ENCODE measurements at places on chromosomes 6 and 20. TPM values are rescaled to one million over a fixed set of nuclear protein-coding genes. Genes with fewer than 3 reads are reported as not detected.

DNA sequence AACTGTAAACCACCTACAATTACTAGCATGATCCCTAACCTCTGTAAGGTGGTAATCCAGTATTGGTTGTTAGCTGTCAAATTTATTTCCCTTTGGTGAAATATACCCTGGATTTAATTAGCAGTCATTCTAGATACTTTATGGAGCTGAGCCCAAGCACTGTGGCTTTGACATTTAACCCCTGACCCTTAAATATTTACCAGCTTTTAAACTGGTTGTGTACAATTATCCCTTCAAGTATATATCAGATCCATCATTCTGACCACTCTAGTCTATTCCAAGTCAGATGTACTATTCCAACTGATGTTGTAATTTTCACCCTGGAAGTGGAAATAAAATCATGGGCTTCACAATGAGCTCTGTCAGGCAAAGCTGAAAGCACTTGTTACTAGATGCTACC is 229.6 kb downstream of the FOXC1 start:
- no peak for DNase-seq

- no peak for DNase-seq
Observed at GRCh38 chr6:116447496-116448011, 13.6 kb upstream of the CALHM6 start.

DNA sequence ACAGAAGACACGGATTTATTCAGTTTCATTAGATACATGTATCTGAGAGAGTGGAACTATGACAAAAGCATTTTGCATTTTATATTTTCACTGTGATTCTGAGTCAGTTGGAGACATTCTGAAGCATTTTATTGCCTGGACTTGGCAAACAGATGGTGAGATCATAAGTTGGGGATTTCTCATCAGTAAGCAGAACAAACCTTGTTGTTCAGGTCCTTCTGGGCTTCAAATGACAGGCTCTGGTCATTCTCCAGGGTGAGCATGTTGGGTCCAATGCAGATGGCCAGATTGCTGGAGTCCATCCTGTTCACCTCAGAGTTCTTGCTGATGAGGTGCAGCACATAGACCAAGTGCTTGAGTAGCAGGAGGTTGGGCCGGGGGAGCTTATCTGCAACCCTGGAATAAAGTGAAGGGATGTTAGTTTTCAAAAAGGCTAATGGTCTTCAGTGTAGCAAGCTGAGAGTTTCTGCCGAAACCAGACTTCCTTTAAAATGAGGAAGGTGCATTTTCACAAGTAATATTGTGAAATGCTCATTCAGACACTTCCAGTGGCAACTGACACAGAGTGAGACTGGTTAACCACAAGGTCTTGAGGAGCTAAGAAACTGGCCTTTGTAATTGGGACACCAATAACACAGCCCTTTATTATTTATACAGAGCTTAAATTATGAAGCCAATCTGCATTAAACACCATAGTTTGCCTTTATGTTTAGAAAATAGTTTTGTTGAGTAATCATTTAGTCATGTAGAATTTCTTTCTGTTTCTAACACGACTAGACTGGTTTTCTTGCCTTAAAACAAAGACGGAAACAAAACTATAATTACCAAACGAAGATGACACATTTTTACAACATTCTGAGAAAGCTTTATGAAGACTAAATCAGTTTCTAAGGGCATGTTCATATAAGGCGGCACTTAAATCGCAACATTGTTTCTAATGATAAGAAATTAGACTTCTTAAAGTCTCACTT is 5.6 kb downstream of the TAGAP start:
- no peak for DNase-seq

DNA sequence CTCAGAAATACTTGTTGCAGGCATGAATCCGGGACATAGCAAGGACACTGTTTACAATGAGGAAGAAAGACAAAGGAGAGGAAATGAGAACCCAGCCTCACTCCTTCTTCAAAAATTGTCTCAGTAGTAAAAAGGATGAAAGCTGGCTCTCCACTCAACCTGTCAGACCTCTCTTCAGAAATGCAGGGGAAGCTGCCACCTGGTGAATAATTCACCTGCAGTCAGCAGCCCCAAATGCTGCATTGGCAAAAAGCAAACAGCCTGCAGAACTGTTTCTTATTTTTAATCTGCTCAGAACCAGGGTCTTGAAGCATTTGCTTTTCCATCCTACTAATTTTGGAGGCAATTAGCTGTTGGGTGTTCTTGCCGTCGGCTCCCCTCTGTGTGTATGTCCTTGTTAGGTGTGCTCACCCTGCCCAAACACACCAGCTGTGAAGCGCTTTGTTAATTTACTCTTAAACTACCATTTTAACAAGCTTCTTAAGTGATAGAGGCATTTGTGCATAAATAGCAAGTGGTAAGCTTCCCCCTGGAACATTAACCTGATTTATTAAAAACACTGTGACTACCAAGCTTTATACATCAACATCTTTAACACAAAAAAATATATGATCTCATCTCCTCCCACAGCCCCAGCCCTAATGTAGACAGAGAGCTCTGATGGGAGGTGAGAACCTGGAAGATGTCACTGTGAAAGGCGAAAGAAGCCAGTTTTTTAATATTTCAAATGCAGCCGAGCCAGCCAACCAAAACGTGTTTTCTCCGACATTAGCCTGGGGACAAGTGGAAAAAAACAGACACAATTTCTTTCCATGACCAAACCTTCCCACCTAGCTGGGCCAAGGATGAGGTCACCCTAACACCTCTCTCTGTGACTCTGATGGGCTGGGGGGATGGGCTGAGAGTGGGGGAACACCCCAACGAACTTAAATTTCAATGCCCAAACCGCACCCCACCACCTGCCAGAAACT is 451.0 kb upstream of the SULF2 start:
- no peak for DNase-seq

GRCh38 chr20:46640536-46641311 is 10.5 kb downstream of the SLC13A3 start:
- no peak for DNase-seq

DNA sequence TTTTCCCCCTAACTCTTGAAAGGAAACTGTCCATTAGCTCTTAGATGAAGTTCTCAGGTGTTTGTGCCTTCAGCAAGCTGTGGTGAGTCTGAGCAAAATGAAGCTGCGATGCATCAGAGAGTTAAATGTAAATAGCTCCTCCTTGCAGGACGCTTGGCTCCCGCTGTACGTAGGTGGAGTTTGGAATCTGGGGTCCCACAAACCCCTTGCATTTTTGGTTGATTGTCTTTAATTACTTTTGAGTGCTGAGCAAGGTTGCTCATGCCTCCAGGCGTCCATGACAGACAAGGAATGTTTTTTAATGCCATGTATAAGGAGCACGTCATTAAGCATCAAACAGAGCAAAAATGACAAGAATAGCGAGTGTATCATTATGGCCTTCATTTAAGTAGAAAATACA is 300.5 kb downstream of the TFAP2C start:
- DNase-seq, result no peak

GRCh38 chr6:94213226-94213625 is 793.9 kb upstream of the EPHA7 start:
- DNase-seq, result no peak

GRCh38 chr6:164528539-164528938 is 780.9 kb downstream of the C6orf118 start:
- no peak for DNase-seq

DNA sequence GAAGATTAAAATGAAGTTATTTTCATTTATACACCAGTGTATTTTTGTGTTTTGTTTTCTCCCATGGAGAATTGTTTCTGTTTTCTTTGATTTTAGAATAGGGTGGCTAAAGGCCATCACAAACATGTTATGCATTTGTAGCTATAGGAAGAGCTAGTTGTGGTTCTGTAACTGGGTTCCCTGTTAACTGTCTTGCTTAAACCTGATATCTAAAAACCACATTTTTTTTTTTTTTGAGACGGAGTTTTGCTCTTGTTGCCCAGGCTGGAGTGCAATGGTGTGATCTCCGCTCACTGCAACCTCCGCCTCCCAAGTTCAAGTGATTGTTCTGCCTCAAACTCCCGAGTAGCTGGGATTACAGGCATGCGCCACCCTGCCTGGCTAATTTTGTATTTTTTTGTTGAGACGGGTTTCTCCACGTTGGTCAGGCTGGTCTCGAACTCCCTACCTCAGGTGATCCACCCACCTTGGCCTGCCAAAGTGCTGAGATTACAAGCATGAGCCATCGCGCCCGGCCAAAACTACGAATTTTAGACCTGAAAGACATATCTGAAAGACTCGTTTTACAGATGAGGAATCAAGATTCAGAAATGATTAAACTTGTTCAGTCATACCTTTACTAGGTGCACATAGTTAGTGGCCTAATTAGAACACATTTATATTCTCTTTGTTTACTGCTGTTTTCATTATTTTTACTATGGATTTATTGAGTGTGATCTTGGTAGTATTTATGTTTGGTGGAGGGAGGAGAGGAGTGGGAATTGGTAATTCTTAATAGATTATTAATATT is 18.0 kb downstream of the SCAF8 start:
- DNase-seq, result no peak

- no peak for DNase-seq
Observed at GRCh38 chr6:138727182-138727581, 46.4 kb upstream of the CCDC28A start.

- no peak for DNase-seq
Observed at GRCh38 chr20:63032861-63033793, 26.4 kb upstream of the BHLHE23 start.

DNA sequence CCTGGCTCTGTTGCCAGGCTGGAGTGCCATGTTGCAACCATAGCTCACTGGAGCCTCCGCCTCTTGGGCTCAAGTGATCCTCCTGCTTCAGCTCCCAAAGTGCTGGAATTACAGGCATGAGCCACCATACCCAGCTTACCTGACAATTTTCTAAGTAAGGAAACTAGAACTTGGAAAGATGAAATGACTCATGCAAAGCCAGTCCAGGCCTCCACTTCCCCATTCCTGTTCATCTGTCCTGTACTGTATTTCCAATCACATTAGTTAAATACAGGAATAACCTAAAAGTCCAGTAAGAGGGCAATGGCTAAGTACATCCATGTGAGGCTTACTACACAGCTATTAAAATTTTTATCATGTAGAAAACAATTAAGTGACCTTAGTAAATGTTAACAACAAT is 8.3 kb upstream of the ADGB start:
- no peak for DNase-seq

DNA sequence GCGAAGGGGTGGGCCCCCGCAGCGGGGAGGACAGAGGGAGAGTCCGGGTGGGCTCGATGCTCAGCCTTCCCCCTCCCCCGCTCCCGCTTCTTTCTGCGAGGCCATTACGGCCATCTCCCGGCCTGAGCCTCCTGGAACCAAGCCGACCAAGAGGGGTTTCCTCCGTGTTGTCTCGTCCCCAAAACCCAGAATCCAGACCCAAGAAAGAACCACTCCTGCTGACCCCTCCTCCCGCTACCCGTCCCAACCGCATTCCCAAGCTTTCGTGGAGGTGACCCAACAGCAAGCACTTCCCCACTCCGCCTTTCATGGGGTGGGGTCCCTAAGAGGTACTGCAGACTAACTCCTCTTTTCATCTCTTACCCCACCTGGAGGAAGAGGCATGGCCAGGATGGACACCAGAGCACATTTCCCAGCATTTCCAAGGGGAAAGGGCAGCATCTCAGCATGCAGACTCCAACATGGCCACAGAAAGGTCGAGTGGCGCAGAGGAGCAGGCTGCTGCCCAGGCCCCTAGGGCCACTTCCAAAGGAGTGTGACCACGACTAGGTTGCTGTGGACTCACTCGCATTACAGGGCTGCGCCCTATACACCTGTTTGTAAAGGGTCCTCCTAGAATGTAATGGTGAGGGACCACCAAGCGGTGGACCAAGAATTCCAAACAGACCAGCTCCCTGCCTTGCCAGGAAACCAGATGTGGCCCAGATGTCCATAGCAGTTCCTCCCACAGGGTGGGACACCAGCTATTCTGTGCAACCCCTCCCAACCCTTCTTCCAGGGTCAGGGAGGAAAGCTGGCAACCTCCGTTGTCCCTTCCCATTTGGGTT is 53.4 kb downstream of the MRPL14 start:
- DNase-seq, result no peak

DNA sequence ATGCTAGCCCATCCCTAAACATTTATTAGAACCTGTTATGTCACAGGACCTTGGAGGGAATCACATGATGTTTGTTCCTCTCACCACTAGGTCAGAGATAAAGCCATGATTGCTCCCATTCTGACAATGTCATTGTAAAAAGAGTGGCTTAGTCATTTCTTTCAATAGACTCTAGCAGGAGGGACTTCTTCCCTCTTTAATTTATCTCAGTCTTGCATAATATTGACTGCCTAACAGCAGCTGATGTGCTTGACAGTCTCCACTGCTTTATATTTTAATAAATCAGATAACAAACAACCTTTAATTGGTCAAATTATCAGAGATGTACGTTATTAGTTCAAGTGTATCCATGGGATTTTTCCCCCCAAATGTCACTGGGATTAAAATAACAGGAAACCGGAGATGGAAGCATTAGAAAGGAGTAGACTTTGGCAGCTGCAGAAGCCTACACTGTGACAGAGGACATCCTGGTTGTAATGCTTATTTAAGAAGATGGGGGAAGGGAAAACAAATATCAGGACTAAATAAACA is 39.6 kb downstream of the LAMA4 start:
- DNase-seq, result no peak

GRCh38 chr6:48429021-48429420 is 318.0 kb upstream of the PTCHD4 start:
- no peak for DNase-seq

- DNase-seq, result no peak
Observed at GRCh38 chr20:4326195-4327065, 311.1 kb upstream of the RNF24 start.

DNA sequence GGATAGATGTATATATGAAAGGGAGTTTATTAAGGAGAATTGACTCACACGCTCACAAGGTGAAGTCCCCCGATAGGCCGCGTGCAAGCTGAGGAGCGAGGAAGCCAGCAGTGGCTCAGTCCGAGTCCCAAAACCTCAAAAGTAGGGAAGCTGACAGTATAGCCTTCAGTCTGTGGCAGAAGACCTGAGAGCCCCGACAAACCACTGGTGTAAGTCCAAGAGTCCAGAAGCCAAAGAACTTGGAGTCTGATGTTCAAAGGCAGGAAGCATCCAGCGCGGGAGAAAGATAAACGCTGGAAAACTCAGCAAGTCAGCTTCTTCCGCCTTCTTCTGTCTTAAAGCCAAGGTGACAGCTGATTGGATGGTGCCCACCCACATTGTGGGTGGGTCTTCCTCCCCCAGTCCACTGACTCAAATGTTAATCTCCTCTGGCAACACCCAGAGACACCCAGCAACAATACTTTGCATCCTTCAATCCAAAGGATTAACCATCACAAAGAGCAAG is 102.6 kb upstream of the GJE1 start:
- no peak for DNase-seq

DNA sequence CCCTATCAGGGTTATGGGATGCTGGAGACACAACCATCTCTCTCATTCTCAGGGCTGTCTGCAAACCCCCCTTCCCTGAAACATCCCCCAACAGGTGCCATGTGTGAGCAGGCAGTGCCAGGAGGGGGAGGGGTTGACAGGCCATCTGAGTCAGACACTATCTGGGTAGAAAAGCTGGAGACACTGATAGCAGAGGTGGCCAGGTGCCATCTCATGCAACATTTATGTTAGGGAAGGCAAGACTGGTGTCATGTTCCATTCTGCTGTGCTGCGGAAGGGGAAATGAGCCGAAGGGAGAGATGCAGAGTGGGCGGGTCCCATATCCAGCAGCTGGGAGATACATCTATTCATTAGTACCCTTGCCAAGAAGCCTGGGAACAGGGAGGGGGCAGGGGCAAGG is 3.5 kb downstream of the LHFPL5 start:
- DNase-seq, result no peak

- DNase-seq, result no peak
Observed at GRCh38 chr20:64048402-64049044, 916 bp downstream of the SOX18 start.

Gene HLA-DMA
- polyA plus RNA-seq, result 34.0 TPM

Gene CITED2
- polyA plus RNA-seq, result 8.0 TPM

Gene PCK1
- 0.38 TPM for polyA plus RNA-seq

Gene PTCHD4
- 0.16 TPM for polyA plus RNA-seq

Gene PAX1
- polyA plus RNA-seq, result not detected

Gene FBXO5
- polyA plus RNA-seq, result 2.5 TPM

Gene ZNF831
- 0.16 TPM for polyA plus RNA-seq
